ENCODE measurements at places on chromosomes 1 and 21. TPM values are rescaled to one million over a fixed set of nuclear protein-coding genes. Genes with fewer than 3 reads are reported as not detected.

The PBXIP1 gene
- total RNA-seq, result 90.1 TPM

The C1QB gene
- 0.72 TPM for total RNA-seq

The DCDC2B gene
- not detected for total RNA-seq

The NUDT4B gene
- total RNA-seq, result 75.6 TPM

The ASH1L gene
- total RNA-seq, result 41.6 TPM

The SOAT1 gene
- total RNA-seq, result 41.8 TPM

The DCST2 gene
- total RNA-seq, result not detected

The CD2 gene
- not detected for total RNA-seq

The CYP4B1 gene
- total RNA-seq, result not detected

The RHEX gene
- total RNA-seq, result not detected

The HPDL gene
- total RNA-seq, result 0.59 TPM

The INAVA gene
- 0.36 TPM for total RNA-seq

The LCE6A gene
- not detected for total RNA-seq

The ZNF695 gene
- total RNA-seq, result 1.2 TPM

The IKBKE gene
- total RNA-seq, result 18.8 TPM

The IL20 gene
- total RNA-seq, result not detected

The RNU1-2 gene
- under 0.01 TPM for total RNA-seq

The RGS4 gene
- 130 TPM for total RNA-seq

The LCK gene
- 0.29 TPM for total RNA-seq

The ZYG11A gene
- under 0.01 TPM for total RNA-seq

The LAMTOR2 gene
- total RNA-seq, result 36.6 TPM

The CD48 gene
- total RNA-seq, result not detected

The SIM2 gene
- total RNA-seq, result 3.6 TPM

The STRIP1 gene
- 51.0 TPM for total RNA-seq

The GJB3 gene
- not detected for total RNA-seq

The PDC gene
- not detected for total RNA-seq

The C2CD2 gene
- 40.9 TPM for total RNA-seq

The ADIPOR1 gene
- 104 TPM for total RNA-seq

The LCE1C gene
- not detected for total RNA-seq

The CDK18 gene
- 0.72 TPM for total RNA-seq

The TADA1 gene
- total RNA-seq, result 11.6 TPM

The SPRR1B gene
- total RNA-seq, result not detected

The CAPN2 gene
- total RNA-seq, result 341 TPM

The LRRC71 gene
- 0.59 TPM for total RNA-seq

The LCE2A gene
- not detected for total RNA-seq

The C1orf116 gene
- not detected for total RNA-seq

The PTAFR gene
- total RNA-seq, result under 0.01 TPM

The RBP7 gene
- total RNA-seq, result not detected

The TSPAN1 gene
- 1.1 TPM for total RNA-seq

The DRAXIN gene
- total RNA-seq, result under 0.01 TPM

The SERTAD4 gene
- total RNA-seq, result 2.9 TPM

The UBQLN4 gene
- 13.0 TPM for total RNA-seq

The PLPPR5 gene
- total RNA-seq, result not detected

The CASQ2 gene
- not detected for total RNA-seq

The TRIM17 gene
- total RNA-seq, result under 0.01 TPM

The CD244 gene
- not detected for total RNA-seq

The AMY1A gene
- total RNA-seq, result not detected

The SPATA6 gene
- total RNA-seq, result 7.6 TPM

The C4BPA gene
- total RNA-seq, result not detected

The PMVK gene
- 6.5 TPM for total RNA-seq

The MAP3K21 gene
- total RNA-seq, result under 0.01 TPM
